Left colon (tissue), 2 donors: ENCODE measurements at places on chromosomes 7 and 10. TPM values are rescaled to one million over a fixed set of nuclear protein-coding genes. Genes with fewer than 3 reads are reported as not detected.

Gene CDC14C
- total RNA-seq: not detected

DNA sequence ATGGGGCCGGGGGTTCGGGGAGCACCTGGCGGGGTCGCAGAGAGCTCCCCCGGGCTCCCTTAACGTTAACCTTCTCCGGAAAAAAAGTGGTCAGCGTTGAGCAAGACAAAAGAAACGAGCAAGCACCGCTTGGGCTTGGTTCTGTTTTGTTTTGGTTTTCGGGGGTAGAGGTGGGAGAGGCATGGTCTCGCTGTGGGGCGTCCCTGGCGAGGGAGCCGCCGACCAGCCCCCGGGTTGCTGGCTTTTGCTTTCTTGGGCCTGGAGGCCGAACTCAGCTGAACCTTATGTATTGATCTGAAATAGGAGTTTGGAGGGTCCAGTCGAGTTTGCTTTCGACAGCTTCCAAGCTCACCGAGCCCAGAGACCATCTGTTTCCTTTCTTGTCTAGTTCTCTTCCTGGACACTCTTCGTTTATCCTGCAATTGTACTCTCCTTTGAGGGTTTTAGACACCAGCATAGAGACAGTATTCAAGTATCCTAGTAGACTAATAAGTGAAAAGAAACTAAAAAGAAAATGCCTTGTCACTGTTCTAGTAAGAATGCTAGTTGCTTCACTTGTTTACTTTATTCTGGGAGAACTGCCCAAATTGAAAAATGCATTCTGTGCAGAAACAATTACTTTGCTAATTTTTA is 980 bp downstream of the FHIP2A start:
- peak; percentile 48 for DNase-seq

GRCh38 chr7:2732388-2732787 is 44.4 kb downstream of the AMZ1 start:
- DNase-seq: no peak

- DNase-seq: no peak
Measured at GRCh38 chr7:41890631-41891274, 187.9 kb upstream of the INHBA start.
